ENCODE measurements at places on chromosomes 5 and 9.

DNA sequence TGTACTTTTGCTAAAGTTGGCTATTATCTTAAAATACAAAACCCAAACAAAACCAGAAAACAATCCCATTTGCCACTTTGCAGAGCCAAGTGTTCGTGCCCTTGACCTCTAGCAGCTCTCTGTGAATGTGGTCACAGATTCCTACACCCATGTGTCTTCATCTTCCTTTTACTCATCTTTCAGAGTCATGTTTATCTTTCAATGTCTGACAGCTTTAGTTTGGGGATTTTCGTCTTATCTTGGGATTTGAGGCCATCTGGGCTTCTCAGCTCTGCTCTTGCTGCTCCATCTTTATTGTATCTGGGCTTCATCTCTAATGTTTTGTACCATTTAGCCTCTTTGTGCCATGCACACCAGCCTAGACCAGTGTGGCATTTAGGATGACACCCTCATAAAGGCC lies 81.0 kb downstream of the DAPK1 start:
- DNase-seq = no peak

- DNase-seq = no peak
These were observed 124.6 kb downstream of the ROR2 start for GRCh38 chr9:91825422-91825821.

DNA sequence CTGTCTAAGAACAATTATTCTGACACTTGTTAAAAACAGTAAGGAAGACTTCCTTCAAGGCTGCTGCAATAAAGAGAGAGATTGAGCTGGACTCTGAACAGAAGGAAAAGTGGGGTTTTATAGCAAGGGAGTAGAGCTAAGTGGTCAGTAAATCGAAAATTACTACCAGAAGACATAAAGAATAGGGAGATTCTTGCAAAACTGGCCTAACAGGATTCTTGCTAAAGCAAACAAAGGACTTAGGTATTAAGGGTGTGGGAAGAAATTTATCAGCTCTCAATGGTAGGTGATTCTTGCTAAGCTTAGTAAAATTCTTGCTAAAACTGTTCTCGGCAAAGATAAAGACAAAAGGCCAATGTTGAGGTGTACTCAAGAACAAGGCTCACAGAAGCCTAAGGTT lies 300.5 kb downstream of the SLCO4C1 start:
- no peak for DNase-seq

DNA sequence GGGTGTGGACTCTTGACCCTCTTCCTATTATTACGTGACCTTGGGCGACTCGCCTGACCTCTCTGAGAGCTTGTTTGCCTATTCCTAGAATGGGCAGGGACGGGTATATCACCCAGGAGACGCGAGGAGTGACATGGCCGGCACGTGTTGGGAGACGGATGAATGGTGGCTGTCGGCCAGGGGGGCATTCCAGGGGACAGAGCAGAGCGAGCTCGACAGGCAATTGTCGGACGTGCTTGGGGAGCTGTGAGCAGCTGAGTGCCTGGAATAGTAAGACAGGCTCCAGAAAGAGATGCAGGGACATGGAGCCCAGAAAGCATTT lies 29.3 kb upstream of the UNC5A start:
- DNase-seq = no peak

DNA sequence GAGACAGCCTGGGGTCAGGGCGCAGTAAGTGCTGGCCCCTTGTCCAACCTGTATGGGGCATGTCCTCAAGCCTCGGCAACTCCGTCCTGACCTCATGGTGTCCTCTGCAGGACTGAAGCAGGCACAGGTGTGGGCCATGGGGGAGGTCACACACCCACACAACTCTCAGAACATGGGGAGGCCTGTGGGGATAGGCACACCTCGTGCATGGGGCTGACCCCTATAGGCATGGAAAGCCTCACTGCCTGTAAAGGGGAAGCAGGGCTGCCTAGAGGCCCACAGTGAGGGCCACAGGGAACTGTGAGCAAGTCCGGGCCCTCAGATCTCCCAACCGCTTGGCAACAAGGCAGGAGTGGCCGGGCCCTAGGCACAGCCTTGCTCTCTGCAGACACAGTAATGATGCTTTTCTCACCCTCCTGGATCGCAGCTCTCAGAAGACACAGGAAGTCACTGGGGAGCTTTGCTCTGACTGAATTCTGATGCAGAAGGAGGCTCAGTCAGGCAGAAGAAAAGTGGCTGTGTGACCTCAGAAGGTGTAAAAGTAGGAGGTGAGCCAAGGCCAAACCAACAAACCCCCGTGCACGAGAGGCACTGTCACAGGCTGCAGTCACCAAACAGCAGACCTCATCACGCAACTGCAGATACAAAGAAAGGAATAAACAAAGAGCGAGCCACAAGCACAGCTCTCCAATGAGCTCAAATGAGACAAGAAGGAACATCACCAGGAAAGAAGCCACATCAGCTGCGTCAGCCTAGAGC lies 5.4 kb downstream of the IPPK start:
- no peak for DNase-seq

DNA sequence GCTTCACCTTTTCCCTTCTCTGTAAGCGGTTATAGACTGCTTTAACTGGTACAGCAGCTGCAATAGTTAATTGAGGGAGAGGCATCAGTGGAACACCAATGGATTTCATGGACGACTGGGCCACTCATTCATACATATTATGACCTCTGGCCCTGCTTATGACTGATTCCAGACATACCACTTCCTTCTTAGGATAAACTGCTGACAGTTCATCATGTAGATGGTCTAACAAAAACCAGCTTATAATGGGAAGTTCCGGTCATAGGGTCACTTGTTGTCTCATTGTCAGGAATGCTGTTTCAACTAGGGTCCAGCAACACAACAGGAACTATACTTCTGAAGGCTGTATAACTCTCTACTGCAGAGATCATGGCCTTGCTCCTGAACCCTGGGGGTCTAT lies 265.2 kb upstream of the RASA1 start:
- no peak for DNase-seq

- no peak for DNase-seq
These were observed 62.7 kb upstream of the GGTA1 start for GRCh38 chr9:121562301-121562700.

- DNase-seq = no peak
These were observed 31.6 kb downstream of the TAF11L14 start for GRCh38 chr5:17665836-17666235.

- DNase-seq = no peak
These were observed 114.1 kb upstream of the ELL2 start for GRCh38 chr5:96075579-96076289.

DNA sequence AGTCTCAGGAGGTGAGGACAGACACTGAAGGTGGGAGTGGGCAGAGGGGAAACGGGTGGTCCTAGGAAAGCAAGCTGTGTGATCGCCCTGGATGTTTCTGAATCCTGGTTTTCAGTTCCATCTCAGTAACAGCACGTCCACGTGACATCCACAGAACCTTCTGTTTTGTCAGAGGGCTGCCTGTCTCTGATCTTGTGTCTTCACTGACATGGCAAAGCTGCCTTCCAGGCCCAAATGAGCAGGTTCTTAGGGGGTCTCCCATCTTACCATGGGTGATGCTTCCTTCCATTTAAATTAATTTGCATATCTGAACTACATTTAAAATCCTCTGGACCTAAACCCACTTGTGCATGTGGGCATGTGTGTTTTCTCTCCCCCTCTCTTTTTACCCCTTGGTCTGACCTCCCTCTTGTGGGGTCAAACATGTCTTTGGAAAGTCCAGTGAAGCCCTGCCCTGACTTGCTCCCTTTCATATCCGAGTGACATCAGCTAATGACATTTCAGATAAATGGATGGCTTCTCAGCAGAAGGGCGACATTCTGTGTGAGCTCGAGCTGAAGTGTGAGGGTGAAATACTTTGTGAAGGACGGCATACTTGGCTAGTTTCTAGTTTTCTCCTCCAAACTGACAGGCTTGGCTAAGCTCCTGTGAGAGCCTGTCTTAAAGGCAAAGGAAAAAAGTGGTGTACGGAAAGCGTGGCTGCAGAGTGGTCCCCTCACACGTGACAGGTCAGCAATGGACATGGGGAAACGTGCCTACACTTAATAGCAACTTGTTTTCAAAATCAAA lies 204.8 kb upstream of the S1PR3 start:
- DNase-seq = no peak

- DNase-seq = no peak
These were observed 1.6 kb downstream of the SREK1IP1 start for GRCh38 chr5:64766941-64767340.

DNA sequence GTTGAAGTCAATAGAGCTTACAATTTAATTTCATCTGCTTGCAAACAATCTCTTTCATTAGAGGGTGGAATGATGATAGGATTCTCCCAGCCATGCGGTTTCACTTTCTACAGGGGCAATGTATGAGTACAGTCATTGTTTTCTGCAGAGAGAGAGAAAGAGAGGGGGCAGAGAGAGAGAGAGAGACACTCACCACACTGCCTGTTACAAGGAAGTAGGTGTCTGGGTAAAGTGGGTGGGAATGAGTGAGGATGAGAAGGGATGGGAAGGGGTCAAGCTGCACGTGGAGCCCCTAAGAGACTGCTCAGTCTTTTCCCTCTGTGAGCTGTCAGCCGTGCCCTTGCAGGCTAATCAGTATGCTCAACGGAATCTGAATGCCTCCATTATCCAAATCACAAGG lies 454.3 kb downstream of the KDM4C start:
- DNase-seq = no peak

DNA sequence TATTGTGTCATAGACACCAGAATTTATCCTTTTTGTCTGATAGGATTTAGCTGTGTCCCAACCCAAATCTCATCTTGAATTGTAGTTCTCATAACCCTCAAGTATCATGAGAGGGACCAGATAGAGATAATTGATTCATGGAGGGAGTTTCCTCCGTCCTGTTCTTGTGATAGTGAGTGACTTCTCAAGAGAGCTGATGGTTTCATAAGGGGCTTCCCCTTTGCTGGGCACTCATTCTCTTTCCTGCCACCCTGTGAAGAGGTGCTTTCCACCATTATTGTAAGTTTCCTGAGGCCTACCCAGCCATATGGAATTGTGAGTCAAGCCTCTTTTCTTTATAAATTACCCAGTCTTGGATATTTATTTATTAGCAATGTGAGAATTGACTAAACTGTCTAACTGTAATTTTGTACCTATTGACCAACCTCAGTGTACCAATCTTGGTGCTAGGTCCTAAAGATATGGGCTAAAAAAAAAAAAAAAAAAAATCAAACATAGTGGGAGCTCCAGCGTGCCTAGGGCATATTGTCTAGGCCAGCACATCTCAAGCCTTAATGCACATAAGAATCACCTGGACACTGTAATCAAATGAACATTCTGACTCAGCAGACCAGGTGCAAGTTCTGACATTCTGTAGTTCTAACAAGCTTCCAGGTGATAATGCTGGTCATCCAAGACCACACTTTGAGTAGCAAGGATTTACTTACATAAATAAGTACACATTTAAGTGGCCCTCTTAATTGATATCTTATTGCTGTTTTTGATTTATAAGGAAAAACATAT lies 30.5 kb downstream of the ST8SIA4 start:
- DNase-seq = no peak

- DNase-seq = no peak
These were observed 663.2 kb upstream of the RGMB start for GRCh38 chr5:98110282-98110691.

DNA sequence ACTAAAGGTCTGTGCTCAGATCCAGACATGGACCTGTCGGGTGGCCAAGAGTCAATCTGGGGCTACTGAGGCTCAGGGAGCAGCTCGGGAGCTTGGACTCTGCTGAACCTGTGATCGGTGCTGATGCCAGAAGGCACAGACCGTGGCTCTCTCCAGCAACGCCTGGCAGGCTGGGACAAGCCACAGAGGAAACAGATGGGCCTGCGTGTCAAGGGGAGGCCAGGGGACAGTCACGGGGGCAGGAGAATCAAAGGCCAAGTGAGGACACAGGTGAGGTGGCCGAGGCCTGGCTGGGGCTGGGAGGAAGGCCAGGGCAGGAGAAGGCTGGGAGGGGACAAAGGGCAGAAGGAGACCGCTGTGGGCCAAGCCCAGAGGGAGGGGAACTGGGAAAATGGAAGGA lies 43.4 kb downstream of the EPB41L4B start:
- no peak for DNase-seq

GRCh38 chr9:124251605-124252378 lies 6.0 kb upstream of the NEK6 start:
- DNase-seq = no peak

DNA sequence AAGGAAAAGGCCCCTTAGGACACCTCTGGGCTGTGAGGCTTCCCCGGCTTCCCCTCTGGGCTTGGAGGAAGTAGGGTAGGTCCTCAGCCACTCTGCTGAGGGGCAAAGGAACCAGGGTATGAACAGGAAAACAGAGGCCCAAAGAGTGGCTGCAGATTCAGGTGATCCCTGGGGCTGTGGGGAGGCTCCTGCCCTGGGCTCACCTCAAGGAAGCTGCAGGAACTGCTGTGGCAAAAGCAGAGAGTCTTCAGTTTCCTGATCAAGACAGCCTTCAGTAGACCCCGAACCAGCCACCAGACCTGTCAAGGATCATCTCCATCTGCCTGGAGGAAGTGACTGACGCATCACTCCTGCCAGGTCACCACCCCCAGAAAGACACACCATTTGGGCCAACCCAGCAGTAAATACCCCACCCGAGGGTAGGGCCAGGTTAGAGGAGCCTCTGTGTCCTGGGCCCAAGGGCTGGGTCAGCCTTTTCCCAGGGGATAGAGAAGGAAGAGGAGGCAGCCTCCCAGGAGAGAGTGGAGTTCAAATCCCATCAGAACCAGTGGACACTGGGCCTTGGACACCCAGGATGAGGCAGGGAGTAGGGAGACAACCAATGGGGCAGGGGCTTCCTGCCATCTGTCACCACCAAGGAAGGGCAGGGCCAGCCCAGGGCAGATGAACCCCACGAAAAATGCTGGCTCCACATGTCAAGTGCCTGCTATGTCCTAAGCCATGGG lies 5.8 kb upstream of the ST6GALNAC6 start:
- DNase-seq = no peak

GRCh38 chr5:148826739-148827070 lies 294 bp downstream of the ADRB2 start:
- DNase-seq = no peak

- no peak for DNase-seq
These were observed 79.6 kb upstream of the CDK20 start for GRCh38 chr9:88053856-88054501.

- DNase-seq = no peak
These were observed 52.2 kb downstream of the PDE8B start for GRCh38 chr5:77262697-77263096.

- no peak for DNase-seq
These were observed 75.4 kb downstream of the TSSK1B start for GRCh38 chr5:113359419-113359818.

- DNase-seq = no peak
These were observed 58.3 kb upstream of the RANBP6 start for GRCh38 chr9:6073731-6074130.

GRCh38 chr5:126542441-126542840 lies 52.6 kb downstream of the ALDH7A1 start:
- no peak for DNase-seq

DNA sequence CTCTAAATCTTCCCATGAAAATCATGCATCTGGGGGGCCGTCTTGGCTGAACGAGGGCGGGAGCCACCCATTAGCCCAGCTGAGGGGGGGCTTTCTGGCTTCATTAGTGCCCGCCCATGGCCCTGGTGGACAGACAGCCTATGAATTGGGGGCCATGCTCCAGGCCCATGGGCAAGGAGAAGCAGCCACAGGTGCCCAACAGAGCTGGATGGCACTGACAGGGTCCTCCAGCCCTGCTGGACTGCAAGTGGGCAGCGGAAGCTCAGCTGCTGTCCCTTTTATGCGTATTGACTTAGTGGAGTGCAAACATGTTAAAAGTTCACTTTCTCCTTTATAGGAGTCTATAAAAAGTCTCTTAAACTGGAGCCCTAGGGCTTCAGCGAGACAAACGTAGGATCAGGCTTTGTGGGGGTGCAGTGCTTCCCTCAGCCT lies 75.3 kb downstream of the MACROH2A1 start:
- no peak for DNase-seq

- no peak for DNase-seq
These were observed 201.5 kb upstream of the MVB12B start for GRCh38 chr9:126125177-126125576.
